ENCODE measurements at places on chromosomes 12 and 14.
A peak's percentile ranks its signal among the peaks of the same experiment; 100 is the strongest.

DNA sequence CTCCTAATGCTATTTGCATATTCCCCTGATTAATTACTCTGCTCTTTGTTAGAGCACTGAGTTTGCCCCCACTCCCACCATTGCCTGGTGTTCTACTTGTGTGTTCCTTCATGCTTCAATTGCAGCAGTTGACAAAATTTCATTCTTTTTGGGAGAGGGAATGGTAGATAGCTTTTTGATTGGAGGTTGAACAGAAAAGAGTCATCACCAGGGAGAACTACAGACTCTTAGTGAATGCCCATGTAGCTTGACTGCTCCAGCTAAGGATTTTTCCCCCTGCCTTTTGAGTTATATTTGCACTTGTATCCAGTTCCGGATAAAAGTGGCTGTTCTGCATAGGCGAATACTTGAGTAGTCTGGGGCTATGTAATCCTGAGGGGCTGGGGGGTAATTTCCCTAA is 183.9 kb downstream of the ETNK1 start:
- no peak for DNase-seq

- peak; percentile 25 for DNase-seq
Measured at GRCh38 chr14:54535126-54535525, 25.4 kb downstream of the CGRRF1 start.

DNA sequence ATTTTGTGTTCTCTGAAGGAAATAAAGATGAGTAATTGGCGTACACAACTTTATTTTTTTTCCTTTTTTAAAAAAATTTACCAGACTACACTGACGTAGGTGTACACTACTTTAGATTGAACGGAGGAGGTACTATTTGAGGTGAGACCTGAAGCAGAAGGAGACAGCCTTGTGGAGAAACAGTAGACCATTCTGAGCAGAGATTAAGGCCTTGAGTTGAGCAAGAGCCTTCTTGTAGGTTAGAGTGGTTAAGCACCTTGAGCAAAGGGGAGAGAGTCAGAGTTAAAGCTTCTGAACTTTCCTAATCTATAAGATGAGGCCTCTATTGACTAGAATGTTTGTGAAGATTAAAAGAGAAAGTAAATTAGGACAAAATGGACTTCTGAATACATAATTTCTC is 2.5 kb downstream of the LEMD3 start:
- no peak for DNase-seq

GRCh38 chr12:14982562-14982961 is 9.7 kb downstream of the PDE6H start:
- DNase-seq, result no peak

DNA sequence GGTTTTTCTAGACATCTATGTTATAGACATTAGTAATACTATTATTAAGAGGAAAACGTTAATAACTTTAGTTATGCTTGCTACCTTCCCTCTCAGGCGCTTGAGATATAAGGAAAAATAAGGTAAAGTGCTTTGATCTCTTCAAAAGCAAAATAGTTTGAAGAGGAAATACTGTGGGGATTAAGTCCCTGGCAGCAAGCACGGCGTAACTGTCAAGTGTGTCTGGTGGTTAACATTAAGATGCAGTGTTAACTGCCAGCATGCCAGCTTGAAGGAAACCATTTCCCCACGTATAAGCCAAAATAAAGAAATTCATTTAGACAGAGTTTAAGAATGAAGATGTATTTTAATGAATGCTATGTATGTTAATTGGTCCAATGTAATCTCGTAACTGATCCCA is 31.8 kb downstream of the PELI2 start:
- no peak for DNase-seq

GRCh38 chr14:30854492-30854891 is 19.9 kb upstream of the COCH start:
- DNase-seq, result no peak

GRCh38 chr12:52191841-52192791 is at the start of gene KRT80:
KRT80 (minus strand) TSS chr12:52192014; CDS start chr12:52191902, 112 bp downstream.
- peak; percentile 100 for DNase-seq

GRCh38 chr12:93853698-93854478 is 176.7 kb downstream of the CRADD start:
- DNase-seq, result no peak

GRCh38 chr12:124655698-124656516 is 88.5 kb upstream of the NCOR2 start:
- DNase-seq, result peak; percentile 60

GRCh38 chr14:106174206-106174605 is 647.8 kb downstream of the TMEM121 start:
- DNase-seq, result no peak

DNA sequence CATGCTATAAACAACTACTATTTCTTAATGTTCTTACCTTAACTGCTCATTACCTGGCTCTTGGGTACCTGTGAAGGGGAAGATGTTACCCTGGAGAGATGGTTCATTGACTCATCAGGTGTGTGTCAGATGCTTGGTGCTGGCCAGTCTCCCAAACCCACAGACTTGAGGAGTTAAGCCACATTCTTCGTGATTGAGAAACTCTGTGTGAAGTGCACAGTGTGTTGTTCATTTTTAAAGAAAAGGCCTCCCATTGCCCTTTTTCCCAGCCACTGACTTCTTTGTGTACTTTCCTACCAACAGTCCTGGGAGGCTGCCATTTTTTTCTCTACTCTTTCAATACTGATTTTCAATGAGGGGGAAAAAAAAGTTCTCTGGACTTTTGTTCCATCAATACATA is 3.2 kb downstream of the MGST1 start:
- DNase-seq, result peak; percentile 83

DNA sequence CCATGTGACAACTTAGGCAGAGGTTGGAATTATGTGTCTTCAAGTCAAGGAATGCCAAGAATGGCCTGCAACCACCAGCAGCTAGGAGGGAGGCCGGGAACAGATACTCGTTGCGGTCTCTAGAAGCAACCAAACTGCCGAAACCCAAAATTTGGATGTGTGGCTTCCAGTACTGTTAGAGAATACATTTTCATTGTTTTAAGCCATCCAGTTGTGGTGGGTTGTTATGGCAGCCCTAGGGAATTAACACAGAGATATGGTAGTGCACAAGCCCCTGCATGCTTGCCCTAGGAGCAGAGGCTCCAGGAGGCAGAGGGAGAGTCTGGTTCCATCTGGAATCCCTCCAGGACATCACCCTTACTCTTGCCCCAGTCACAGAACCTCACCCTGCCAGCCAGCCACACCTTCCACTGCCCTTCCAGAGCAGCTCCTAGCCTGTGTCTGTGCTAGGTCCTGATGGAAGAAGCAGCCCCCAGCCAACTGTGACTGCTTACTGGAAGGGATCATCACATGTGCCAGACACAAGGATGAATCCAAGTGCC is 19.5 kb downstream of the PITPNM2 start:
- no peak for DNase-seq

DNA sequence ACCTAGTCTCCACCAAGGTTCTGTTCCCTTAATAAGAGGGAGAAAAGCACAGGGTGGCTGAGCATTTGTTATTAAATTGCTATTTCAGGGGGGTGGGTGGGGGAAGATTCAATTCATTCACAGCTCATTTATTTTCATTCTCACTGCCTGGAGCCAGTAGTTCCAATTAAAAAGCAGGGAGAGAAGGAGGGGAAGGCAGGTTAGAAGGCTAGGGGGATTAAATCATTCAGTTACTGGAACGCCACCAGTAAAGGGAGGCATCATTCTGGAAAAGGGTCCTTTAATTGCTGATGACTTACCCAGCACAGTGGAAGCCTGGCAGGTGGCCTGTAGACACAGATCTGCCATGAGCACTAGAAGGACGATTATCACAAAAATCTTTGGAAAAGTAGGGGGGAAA is 47.4 kb downstream of the NIN start:
- no peak for DNase-seq

DNA sequence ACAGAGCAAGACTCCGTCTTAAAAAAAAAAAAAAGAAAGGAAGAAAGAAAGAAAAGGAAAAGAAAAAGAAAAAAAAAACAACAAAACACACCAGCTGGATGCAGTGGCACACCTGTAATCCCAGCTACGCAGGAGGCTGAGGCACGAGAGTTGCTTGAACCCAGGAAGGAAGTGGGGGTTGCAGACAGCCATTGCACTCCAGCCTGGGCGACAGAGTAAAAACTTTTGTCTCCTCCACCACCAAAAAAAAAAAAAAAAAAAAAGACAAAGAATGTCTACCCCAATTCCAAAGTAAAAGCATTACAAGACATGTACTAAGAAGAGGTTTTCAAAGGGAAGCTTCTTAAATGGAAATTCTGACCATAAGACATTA is 53.4 kb downstream of the HNRNPC start:
- no peak for DNase-seq

- DNase-seq, result no peak
Measured at GRCh38 chr12:93256256-93256969, 121.3 kb upstream of the NUDT4 start.

- no peak for DNase-seq
Measured at GRCh38 chr14:39060818-39061437, 42.1 kb downstream of the SEC23A start.

GRCh38 chr12:27580561-27581330 is 56.7 kb downstream of the PPFIBP1 start:
- no peak for DNase-seq

DNA sequence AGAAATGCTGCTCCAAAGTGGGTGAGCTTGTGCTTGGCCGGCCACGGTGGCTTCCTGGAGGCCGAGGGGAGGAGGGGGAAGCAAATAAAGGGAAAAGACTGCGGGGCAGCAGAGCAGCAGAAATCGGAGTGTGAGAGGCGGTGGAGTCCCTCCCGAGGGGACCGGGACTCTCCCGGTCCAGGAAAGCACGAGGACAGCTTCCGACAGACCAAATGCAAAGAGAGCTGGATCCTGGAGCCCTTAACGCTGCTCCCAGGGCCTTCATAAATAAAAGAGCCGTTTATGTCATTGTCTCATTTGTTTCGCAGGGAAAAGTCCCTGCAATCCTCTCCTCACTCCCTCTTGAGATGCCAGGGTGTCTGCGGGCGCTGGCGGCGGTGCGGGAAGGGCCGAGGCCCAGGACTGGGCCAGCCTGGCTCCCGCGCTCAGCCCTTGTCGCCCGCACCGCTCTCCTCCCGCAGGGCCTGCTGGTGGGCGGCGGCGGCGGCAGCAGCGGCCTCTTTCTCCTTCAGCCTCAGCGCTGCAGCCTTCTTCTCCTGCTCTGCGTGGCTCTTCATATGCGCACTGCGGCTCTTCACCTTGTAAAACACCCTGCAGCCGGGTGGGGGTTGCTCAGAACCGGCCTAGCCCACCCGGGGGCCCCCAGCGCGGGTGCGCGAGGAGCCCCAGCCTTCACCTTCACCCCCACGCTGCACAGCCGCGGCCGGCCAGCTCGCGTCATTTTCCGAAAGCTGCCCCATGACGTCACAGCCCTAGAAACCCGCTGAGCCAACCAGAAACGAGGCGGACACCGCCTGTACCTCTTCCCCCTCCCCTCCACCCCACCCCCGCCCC is 4.5 kb upstream of the PNMA1 start:
- DNase-seq, result no peak

DNA sequence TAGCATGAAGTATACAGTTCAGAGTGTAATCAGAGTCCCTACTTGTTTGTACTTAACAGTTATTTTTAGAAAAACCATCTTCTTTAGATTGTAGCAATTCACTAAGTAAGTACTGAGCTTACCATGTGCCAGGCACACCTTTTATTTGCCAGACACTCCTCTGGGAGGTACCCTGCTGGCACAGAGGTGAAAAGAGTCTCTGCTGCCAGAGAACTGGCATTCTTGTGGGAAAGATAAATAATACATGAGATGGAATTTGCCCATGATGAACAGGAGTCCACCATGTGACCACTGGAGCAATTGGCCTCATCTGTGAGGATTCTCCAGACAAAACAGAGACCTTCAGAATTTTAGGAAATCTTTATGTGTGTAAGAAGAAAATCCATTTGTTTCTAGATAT is 199.3 kb upstream of the SLC16A7 start:
- no peak for DNase-seq

DNA sequence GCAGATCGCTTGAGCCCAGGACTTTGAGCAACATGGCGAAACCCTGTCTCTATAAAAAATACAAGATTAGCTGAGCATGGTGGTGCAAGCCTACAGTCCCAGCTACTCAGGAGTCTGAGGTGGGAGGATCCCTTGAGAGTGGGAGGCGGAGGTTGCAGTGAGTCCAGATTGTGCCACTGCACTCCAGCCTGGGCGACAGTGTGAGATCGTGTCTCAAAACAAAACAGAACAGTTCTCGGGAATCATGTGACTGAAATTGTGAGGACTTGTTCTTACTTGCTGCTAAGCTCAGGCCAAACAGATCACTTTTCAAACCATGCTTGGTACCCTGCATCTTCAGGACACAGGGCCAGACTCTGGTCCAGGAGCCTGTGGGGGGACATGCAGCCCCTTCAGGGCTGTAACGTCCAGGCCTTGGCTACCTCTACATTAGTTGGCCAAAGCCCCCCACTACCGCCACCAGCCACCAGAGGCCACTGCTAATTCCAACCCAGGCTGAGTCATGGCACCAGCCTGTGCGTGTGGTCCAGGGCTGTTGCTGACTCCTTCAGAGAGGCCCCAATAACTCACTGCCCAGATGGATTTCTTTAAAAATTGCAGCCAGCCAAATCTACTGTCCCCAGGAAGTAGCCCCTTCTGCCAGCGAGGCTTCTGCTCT is 33.4 kb upstream of the SYNDIG1L start:
- DNase-seq, result peak; percentile 81

DNA sequence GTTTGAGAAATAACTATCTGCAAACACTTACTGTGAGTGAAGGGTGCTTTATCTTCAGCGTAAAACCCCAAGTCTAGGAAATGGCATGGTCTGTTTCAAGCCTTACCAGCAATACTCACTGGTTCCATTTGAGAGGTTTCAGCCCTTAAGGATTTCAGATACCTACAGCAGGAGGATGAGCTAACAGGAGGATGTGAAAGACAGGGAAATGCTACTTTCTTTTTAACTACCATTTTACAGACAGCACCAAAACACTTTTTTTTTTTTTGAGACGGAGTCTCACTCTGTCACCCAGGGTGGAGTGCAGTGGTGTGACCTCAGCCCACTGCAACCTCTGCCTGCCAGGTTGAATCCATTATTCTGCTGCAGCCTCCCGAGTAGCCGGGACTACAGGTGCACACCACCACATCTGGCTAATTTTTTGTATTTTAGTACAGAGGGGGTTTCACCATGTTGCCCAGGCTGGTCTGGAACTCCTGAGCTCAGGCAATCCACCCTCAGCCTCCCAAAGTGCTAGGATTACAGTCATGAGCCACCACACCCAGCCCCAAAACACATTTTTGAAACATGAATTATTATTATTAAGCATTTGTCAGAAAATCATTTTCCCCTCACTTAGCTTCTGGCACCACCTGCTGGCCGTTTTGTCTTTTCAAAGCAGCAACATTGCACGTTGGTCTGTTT is 4.6 kb downstream of the MTRFR start:
- DNase-seq, result peak; percentile 84
